ENCODE measurements at places on chromosomes 3 and 15.
A peak's percentile ranks its signal among the peaks of the same experiment; 100 is the strongest.

GRCh38 chr3:130457671-130458070, 59.3 kb upstream of the COL6A6 start:
- DNase-seq = no peak

GRCh38 chr15:42733027-42733426, 3.9 kb downstream of the CDAN1 start:
- DNase-seq = no peak

DNA sequence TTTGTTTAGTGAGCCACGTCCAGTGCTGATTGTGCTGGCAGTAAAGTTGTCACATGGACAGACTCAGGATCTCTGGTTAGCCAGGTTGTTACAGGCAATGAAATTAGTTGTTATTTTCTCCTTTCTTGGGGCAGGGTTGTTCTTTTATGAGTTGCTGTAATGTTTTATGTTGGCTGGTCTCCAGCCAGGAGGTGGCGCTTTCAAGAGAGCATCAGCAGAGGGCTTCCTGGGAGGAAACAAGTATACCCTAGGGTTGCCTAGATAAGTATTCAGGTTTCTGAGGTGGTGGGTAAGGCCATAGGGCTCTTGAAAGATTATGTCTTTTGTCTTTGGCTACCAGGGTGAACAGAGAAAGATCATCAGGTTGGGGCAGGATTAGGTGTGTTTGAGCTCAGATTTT, 14.5 kb upstream of the CFAP20DC start:
- DNase-seq = no peak

DNA sequence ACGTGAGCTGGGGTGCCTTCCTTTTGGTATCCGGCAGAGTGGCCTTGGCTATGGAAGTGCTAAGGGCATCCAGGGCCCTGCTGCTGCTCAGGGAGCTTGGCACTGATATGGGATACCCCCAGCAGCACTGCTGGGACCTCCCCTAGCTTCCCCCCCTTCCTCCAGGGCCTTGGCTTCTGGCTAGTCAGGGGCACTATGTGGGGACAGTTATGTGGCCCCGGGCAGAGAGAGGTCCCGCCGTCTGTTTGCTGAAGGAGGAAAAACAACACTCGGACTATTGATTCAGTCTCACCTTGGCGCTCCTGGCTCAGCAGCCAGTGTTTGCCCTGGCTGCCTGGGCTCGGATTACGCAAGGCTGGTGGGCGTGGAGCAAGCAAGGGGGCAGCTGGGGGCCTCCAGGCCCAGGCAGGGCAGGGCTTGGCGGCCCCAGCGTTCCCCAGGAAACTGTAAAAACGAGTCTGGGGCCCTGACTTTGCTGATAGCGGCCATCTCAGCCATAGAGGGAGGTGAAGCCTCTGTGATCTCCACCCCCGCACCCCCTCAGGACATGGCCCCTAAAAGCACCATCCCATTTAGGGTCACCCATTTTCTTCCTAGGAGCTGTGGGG, 5.7 kb downstream of the FURIN start:
- no peak for DNase-seq

DNA sequence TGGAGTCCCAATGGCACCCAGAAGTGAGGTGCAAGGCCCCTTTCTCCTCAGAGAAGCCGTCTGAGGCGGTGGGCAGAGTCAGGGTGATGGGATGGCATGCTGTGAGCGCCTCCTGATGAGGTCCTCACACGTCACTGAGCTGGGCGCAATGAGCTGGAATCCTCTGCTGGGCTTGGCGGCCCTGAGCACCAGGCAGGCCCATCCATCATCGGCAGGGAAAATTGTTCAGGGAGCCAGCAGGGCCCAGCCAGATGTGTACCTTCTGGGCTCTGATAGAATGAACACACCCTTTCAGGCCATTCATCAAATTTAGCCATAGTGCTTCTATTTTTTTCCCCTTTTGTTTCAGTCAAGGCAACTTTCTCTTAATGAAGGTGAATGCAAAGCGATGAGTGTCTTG, 43.7 kb downstream of the FAM3D start:
- DNase-seq = no peak

DNA sequence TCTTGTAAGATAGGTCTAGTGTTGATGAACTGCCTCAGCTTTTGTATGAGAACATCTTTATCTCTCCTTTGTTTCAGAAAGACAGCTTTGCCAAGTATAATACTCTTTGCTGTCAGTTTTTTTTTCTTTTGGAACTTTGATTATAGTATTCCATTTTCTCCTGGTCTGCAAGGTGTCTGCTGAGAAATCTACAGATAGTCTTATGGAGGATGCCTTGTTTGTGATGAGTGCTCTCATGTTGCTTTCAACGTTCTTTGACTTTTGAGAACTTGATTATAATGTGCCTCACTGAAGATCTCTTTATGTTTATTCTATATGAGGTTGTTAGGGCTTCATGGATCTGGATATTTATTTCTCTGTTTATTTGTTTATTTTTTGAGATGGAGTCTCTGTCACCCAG, 60.3 kb downstream of the DOCK3 start:
- no peak for DNase-seq

DNA sequence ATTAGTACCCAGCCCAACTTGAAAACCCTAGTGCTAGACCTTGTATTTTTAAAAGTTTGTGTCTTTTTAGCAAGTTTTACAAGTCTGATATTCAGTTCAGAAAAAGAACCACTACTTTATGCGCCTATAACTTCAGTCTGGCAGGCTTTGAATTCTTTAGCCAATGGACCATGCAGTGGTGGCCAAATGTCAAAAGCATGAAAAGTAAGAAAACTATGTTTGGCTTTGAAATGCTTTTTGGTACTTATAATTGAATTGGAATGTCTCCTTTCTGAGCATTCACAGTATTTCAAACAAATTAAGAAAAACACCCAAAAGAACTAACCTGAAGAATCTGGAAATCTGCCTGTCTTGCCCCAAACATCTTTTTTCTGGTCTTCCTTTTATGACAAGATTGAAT, 12.8 kb downstream of the WDR48 start:
- DNase-seq = no peak

DNA sequence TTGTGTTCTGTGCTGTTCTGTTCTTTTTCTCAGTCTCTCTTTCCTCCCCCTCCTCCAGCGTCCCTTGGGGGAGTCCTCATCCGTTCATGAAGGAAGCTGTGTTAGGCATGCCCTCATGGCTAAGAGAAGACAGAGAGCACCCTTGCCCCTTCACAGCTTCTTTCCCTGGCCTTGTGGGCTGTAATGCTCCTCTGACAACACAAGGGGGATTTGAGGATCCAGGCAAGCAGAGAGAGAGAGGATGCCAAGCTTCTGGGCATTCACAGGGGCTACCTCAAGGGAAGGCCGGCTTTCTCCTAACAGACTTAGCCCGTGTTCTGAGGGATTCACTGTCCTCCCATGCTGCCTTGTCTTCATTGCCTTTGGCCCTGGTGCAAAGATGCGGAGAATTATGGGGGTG, 389.5 kb downstream of the LRTM1 start:
- no peak for DNase-seq

- no peak for DNase-seq
Observed at GRCh38 chr3:13746385-13746784, 133.5 kb downstream of the WNT7A start.

GRCh38 chr3:52492059-52492458, 3.1 kb upstream of the STAB1 start:
- no peak for DNase-seq

DNA sequence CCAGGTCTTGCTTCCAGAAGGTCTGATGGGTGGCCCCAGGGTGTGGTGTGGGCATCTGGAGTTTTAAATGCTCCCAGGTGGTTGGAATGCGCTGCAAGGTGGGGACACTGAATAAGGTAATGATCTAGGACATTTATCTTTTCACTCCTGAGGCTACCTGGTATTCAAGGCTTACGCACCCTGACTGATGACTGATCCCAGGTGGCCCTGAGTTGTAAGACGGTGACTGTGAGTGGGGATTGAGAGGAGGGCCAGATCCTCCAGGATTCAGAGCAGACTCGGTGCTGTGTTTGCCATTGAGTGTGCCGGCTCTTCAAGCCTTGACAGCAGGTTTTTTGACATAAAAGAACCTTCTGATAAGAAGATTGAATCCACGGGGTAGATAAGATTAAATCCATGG, 40.3 kb downstream of the SLC6A20 start:
- no peak for DNase-seq

DNA sequence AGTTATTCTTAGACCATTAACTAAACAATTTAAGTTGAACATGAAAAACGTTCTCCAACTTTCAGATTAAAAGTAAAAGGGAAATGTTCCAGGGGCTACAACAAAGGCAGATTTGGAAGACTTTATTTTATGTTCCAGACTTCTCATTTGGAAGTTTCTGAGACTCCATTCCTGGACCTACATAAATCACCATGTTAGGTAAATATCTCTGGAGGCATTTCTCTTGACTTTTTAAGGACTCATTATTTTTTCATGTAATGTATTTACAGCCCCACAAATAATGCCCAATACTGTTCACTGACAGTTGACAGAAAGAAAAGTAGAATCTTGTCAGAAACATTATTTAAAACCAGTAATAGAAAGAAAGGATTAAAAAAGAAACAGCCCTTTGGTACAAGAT, 352.1 kb downstream of the SLC9A9 start:
- DNase-seq = no peak

- no peak for DNase-seq
Observed at GRCh38 chr15:85616549-85617110, 178.1 kb downstream of the KLHL25 start.

GRCh38 chr3:123993818-123994217, 1.9 kb upstream of the ROPN1 start:
- DNase-seq = no peak

- no peak for DNase-seq
Observed at GRCh38 chr3:61938878-61939549, 377.6 kb downstream of the PTPRG start.

GRCh38 chr3:12982619-12983101, 90.6 kb downstream of the IQSEC1 start:
- DNase-seq = peak; percentile 17

GRCh38 chr3:52705688-52706686, at the start of the genes GLT8D1 and SPCS1:
TSS of gene GLT8D1 (minus strand) at chr3:52705791. CDS start at chr3:52700460, 5,331 bp downstream.
TSS of gene SPCS1 (plus strand) at chr3:52706106. CDS start at chr3:52706247, 141 bp downstream.
- DNase-seq = peak; percentile 74

DNA sequence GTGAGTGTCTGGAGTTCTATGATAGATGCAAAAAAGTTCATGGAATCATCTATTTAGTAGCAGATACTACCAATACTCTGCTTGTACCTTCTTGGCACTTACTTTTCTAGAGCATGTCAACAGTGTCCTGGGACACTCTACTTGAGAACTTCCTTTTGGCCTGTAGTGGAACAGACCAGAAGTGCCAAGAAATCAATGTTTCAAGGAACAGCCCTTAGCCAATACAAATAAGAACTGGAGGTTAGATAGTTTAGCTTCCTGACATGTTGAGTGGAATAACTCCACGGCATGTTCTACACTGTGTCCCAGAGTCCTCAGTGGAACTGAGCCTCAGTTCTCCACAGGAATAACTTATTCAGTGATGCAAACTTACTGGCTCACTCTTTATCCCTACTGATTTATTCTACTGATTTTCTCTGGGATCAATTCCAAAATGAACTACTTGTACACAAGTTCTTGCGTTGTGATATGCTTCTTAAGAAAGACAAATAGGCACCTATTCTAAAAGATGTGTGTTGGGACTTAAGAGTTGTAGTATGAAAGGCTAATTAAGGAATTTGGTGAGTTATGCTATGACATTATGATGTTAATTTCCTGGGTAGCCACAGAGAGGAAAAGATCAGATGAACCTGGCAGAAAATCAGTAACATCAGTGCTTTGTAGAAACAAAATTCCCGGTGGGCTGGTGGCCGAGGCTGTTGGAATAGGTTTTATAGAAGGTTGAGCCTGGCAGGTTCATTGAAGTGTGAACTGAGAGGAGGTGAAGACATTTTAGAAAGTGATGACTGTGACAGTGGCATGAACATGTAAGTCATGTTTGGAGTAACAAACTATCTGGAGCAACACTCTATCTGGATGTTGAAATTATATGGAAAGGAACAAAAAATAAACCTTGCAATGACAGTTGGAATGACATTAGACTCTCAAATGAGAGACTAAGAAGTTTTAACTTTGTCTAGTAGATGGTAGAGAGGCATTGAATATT, 101.8 kb upstream of the RBMS3 start:
- no peak for DNase-seq

DNA sequence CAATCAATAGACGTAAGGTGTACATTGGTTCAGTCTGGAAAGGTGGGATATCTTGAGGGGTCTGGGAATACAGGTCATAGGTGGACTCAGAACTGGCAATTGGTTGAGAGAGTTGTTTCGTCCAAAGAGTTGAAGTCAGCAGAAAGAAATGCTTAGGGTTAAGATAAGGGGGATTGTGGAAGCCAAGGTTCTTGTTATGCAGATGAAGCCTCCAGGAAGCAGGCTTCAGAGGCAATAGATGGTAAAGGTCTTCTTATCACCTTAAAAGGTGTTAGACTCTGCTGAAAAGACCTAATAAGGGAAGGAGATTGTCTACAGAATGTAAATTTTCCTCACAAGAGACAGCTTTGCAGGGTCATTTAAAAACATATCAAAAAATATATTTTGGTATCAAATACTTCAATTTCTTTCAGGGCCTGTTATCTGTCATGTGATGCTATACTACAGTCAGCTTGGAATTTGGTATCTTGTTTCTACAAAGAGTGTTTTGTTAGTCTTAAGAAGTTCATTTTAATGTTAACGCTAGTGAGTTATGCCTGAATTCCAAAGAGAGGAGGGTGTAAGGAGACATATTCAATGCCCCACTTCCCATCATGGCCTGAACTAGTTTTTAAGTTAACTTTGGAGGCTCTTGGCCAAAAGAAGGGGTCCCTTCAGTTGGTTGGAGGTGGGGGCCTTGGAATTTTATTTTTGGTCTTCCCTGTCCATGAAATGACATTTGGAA, 378.2 kb upstream of the ROBO2 start:
- DNase-seq = no peak

DNA sequence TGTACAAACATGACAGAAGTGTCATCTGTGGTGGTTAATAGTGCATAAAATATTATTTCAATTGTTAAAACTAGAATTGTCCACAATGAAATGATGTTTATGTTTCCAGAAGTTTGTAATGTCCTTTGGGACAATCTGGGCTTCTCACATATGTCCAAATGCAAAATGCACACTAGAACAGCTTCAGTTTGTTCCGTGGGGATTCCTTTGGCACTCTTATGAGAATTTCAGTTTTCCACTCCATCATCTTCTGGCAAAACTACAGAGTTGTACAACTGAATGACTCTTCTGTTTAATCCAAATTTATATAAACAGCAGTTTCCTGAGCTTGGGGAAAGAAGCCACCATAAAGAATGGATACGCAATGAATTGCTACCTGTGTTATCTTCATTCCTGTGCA, 2.0 kb upstream of the OR5H6 start:
- no peak for DNase-seq

GRCh38 chr3:13122081-13123012, 49.1 kb upstream of the IQSEC1 start:
- DNase-seq = no peak

GRCh38 chr3:167091226-167091625, 288.9 kb downstream of the ZBBX start:
- no peak for DNase-seq

DNA sequence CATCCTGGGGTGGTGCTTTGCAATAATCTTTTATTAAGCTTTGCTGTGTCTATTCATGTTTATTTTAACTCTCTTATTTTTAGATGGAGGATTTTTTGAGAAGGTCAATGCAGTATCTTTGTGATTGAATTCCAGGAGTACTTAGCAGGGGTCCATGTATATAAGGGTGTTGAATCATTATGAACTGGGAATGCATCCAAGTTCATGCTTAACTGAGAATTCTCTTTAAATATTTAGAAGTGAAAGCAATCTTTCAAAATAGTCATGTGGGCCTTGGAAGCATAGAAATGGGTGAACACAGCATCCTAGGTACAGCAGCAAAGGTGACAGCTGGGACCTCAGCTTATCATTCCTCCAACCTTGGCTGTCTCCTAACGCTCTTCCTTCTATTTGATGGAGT, 27.3 kb downstream of the SPTSSB start:
- DNase-seq = no peak

- DNase-seq = no peak
Observed at GRCh38 chr15:70856884-70857561, 3.1 kb upstream of the LARP6 start.

- DNase-seq = peak; percentile 38
Observed at GRCh38 chr3:120418866-120419490, 31.8 kb downstream of the FSTL1 start.
